ELR (cell line): ENCODE measurements at places on chromosomes 11 and 22.

GRCh38 chr11:116913000-116913399 lies 75.6 kb upstream of the APOA1 start:
- peak; percentile 81 for DNase-seq

- DNase-seq, result no peak
Measured at GRCh38 chr11:116876656-116877055, 39.2 kb upstream of the APOA1 start.

DNA sequence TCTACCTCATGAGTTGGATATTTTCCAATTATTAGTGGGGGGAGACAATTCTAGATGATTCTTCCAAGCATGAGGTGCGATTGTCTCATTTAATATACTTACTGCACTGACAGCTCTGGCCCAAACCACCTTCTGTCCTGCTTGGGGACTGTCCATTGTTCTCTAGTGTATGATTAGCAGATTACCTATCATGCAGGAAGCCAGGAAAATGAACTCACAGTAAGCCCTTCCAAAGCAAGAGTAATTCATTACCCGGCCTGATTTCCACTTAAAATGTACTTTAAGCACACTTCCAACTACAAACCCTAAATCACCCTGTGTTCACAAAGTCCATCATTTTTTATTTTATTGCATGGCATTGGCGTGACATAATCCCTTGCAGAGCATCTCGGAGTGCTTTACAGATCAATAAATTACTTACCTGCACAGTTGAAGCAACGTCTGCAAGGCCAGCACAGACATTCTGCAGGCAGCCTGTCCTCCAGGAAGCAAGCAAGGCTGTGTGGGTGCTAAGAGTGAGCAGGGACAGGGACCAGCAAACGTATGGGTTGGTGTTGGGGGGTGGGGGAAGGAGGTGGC lies 838.2 kb downstream of the NTM start:
- no peak for DNase-seq

GRCh38 chr11:55054723-55055122 lies 207.2 kb upstream of the TRIM48 start:
- no peak for DNase-seq

- peak; percentile 33 for DNase-seq
Measured at GRCh38 chr11:59574467-59574866, 41.1 kb downstream of the OSBP start.

- DNase-seq, result no peak
Measured at GRCh38 chr11:3132271-3132781, 32.8 kb downstream of the OSBPL5 start.

DNA sequence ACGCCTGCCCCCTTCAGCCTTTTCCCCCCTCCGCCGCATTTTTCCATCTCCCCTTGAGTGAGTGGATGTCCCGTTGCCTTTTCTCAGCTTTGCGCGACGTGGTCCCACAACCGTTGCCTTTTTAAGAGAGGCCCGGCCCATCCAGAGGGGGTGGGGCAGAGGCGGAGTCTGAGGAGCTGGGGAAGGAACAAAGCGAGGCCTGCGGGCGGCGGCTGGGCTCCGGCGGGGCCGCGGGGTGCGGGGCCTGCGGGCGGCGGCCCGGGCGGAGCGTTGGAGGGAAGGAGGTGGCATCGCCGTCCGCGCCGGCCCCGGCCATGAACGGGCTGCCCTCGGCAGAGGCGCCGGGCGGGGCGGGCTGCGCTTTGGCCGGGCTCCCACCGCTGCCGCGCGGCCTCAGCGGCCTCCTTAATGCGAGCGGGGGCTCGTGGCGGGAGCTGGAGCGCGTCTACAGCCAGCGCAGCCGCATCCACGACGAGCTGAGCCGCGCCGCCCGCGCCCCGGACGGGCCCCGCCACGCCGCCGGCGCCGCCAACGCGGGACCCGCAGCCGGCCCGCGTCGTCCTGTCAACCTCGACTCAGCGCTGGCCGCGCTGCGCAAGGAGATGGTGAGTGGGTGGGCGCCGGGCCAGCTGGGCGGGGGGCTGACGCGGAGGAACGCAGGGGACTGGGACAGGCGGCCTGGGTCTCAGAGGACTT lies at the start of gene FAM89B:
Gene FAM89B, plus strand, starts transcription at position 183 of the 696 bp plus-strand sequence. Its CDS starts 132 bp downstream, at position 315.
- DNase-seq, result peak; percentile 89

DNA sequence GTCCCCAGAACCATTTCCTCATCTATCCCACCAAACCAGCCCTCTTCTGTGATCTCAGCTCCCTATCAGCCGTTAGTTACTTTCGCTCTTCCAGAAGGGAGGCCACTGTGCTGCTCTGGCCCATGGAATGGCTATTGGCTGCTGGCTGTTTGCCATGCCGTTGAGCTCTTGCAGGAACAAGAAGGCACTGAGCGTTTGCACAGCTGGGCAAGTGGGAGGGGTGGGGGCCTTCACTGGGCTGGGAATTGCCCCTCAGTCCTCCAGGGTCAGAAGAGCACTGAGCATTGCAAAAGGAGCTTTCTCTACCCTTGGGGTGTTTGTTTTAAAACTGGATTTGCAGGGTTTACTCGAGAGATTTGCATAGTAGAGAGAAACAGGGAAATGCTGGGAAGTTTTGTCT lies 129.0 kb upstream of the PARVA start:
- DNase-seq, result no peak

- DNase-seq, result no peak
Measured at GRCh38 chr22:49546811-49547585, 280.7 kb downstream of the BRD1 start.

GRCh38 chr11:91435694-91436395 lies 788.8 kb upstream of the FAT3 start:
- DNase-seq, result no peak

GRCh38 chr11:120565466-120566155 lies 54.1 kb downstream of the GRIK4 start:
- DNase-seq, result peak; percentile 15

GRCh38 chr11:69203381-69203780 lies 47.6 kb downstream of the SMIM38 start:
- DNase-seq, result no peak

DNA sequence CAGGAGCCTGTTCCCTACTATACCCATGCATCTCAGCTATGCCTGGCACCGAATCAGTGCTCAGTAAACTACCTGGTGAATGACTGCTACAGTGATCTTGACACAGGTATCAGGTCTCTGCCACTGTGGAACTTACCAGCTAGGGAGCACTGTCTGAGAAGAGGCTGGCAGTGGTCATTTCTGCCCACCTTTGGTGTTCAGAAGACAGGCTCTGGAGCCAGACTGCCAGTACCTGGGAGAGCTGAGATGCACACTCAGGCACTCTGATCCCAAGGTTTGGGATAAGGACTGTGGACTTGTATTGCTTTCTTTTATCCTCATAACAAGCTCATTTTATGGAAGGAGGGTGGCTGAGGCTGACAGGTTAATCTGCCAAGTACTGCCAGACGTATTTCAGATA lies 52.7 kb downstream of the SYN3 start:
- no peak for DNase-seq

DNA sequence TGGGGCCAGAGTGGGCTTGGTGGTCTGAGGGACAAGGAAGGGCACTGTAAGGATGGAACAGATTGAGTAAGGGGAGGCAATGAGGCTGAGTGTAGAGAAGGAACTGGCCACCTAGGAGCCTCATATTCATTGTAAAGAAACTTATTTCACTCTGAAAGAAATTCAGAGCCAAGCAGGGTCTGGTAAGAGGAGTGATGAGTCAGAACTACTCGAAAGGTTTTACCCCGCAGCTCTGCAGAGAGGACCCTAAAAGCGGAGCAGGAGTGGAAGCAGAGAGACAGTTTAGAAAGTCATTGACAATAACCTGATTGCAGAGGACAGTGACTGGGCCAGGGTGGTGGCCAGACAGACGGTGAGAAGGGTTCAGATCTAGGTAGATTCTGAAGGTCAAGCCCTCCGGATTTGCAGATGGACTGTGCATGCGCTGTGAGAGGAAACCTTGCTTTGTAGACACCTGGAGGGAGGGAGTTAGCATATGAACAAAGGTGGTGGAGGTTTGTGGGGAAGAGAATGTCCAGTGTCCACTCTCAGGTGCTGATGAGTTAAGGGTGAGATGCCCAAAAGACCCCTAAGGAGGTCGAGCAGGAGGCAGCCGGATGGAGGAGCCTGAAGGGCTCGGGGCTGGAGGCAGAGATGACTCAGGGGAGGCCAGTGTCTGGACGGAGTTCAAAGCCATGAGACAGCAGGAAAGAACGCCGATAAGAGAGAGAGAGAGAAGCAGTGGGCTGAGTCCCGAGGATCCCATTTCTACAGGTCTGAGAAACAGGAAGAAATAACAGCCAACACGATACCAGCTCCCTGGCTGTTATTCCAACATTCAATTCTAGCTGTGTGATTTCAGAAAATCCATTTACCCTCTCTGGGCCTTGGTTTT lies 546.0 kb downstream of the BRD1 start:
- no peak for DNase-seq

GRCh38 chr11:131370901-131371790 lies 731 bp downstream of the NTM start:
- no peak for DNase-seq

GRCh38 chr11:2552210-2552609 lies 107.4 kb downstream of the KCNQ1 start:
- no peak for DNase-seq

DNA sequence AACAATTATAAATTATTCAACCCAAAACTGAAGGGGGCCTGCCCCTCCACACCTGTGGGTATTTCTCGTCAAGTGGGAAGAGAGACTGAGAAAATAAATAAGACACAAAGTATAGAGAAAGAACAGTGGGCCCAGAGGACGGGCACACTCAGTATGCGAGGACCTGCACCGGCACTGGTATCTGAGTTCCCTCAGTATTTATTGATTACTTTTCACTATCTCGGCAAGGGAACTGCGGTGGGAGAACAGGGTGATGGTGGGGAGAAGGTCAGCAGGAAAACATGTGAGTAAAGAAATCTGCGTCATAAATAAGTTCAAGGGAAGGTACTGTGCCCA lies 3.2 kb downstream of the C11orf54 start:
- no peak for DNase-seq

- DNase-seq, result no peak
Measured at GRCh38 chr22:24029304-24029703, 18.2 kb downstream of the CABIN1 start.

- DNase-seq, result no peak
Measured at GRCh38 chr11:76705826-76706225, 35.3 kb upstream of the LRRC32 start.

GRCh38 chr11:13862845-13863392 lies 99.6 kb upstream of the SPON1 start:
- no peak for DNase-seq

- no peak for DNase-seq
Measured at GRCh38 chr22:20446383-20446970, 8.9 kb upstream of the SCARF2 start.

DNA sequence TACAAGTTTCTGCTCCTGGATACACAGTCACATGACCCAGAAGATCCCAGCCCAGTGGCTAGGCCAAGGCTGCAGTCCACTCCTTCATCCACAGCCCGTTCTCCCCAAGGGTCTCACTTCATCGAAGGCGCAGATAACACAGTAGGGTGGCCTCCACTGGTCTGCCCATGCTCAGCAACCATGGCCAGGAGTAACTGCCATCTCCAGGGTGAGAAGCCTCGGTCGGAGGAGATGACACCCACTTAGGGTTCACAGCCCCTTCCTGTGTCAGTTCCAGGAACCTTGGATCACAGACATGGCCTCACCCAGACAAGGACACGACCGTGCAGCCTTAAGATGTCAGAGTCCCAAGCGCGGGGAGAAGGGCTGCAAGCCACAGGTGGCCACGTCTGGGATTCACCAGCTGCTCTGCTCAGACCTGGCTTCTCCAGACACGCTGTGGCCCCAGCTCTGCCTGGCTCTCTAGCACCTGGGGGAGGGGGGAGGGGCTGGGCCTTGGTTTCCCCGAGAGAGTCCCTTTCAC lies 2.6 kb downstream of the BET1L start:
- DNase-seq, result no peak

DNA sequence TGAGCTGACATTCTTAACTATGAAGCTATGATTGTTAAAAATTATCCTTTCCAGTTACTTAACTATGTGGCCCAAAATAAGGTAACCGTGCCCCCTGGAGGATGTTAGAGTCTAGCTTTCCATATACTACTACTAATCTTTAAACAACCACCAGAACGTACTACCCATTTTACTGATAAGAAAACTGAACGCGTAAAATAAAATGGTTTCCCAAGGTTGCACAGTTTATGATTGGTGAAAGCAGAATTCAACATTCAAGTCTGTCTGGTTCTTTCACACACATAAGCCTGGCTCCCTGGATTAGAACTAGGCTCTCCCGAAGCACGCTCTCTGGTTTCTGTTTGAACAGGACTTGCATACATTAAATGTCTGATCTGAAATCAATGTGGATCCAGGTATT lies 437.8 kb upstream of the CCDC90B start:
- peak; percentile 60 for DNase-seq

GRCh38 chr11:134233729-134234179 lies 9.3 kb downstream of the VPS26B start:
- DNase-seq, result no peak

GRCh38 chr11:70209391-70209912 lies 6.4 kb downstream of the FADD start:
- DNase-seq, result no peak

- DNase-seq, result no peak
Measured at GRCh38 chr11:2256951-2257700, 13.3 kb downstream of the ASCL2 start.

- peak; percentile 44 for DNase-seq
Measured at GRCh38 chr11:112961146-112961668, at the start of gene NCAM1. Gene NCAM1, plus strand, starts transcription at chr11:112961420.

DNA sequence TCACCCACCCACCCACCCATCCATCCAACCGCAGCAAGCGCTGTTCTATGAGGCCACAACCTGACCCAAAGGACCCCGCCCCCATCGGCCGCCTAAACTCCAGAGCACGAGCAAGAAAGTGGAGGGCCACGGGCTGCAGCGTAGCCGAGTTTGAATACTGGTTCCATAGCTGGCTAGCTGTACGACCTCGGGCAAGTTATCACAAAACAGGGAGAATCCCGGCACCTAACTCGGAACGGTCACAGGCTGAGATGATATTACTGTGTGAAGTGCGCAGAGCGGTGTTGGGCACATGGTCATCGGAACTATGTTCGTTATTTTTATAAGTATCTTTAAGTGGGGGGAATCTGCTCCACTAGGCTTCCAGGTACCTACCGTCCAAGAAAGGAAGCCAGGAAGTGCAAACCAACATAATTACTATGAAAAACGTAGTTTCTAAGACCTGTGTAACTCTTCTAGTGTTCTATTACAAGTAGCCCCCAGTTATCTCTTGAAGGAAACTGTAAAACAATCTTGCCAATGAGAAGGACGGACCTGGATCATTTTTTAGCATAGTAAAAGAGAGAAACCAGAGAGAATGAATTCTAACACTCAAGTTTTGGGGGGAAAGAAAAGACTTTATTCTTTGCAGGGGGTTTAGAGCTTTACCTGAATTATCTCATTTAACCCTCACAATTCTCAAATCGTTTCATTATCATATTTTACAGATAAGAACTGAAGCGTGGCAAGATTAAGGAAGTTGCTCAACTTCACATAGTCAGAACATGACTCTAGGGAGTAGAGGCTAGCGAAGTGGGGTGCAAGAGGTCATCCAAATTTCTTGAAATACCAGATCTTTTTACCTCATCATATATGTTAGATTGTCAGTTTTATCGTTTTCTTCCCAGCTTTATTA lies 663 bp upstream of the BUD13 start:
- DNase-seq, result peak; percentile 65

DNA sequence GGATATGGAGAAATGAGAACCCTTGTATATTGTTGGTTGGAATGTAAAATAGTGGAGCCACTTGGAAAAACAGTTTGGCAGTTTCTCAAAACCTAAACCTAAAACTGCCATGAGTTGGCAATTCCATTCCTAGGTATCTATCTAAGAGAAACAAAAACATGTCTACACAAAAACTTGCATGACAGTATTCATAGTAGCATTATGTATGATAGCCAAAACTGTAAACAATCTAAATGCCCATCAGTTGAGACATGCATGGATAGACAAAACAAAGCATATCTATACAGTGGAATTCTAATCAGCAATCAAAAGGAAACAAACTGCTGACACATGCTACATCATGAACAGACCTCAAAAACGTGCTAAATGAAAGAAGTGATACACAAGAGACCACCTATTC lies 34.9 kb downstream of the TRAF6 start:
- DNase-seq, result peak; percentile 47
